NCI-H1105 treated with DMSO at 0.1 percent for 48 hours (cell line): ENCODE measurements at places on chromosomes 4 and X.

- DNase-seq = no peak
These were observed 135.0 kb upstream of the IL15 start for GRCh38 chr4:141501395-141501794.

DNA sequence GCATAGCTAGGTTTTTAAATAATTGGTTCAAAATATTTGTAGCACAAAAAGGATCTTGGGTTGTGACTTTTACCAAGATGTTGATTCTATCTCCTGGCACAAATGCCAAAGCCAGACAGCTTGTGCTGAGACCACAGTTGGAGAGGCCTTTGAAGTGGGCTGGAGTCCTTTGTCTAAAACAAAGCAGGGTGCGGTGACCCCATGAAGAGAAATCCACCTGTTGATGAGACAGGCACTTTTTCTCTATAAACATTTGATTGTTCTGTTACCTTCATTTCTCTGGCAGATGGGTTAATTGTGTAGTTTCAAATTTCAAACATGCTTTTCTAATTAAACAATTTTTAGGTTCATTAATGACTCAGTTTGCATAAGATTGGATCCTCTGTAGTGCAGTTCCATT, 56.7 kb downstream of the STOX2 start:
- peak; percentile 46 for DNase-seq

DNA sequence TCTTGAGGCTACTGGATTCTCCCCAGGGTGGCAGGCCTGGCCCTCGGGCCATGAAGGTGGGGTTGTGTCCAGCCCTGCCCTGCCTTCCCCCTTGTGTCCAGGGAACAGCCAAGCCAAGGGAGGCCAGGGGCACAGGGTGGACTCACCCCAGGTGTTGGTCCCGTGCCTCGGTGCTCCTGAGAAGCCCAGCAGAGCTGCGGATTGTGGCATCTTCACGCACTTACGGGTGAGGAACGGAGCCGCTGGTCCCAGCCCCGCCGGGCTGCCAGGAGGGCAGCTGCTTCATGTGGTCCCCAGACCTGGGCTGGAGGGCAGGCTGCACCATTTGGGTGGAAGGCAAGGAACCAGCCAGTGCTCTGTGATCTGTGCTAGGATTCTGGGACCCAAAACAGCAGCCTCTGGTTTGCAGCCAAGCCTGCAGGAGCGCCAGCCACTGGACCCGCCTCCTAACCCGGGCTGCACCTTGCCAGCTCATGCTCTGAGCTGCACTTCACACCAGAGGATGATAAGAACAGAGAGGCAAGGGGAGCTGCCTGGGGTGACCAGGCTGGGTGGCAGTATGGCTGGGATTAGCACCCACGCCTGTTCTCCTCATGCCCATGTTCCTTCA, 36.1 kb upstream of the HMX1 start:
- no peak for DNase-seq

DNA sequence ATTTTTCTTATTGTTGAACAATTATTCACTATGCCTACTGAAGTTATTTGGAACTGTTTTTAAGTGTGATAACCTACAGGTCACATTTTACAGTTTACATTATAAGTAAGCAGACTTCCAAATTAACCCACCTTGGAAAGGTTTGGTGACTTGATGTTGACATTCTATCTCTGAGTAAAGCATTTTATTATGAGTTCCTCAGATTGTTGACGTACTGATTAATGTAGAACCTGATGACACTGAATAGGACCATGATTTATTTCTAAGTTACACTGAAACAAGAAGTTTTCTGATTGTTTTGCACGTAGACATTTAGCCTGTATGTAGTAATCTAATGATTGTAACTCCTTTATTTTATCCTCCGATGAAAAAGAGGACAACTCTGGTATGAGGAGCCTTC, 17.0 kb upstream of the CXCL3 start:
- DNase-seq = no peak

- DNase-seq = no peak
These were observed 296.3 kb upstream of the ATOH1 start for GRCh38 chr4:93532234-93532633.

DNA sequence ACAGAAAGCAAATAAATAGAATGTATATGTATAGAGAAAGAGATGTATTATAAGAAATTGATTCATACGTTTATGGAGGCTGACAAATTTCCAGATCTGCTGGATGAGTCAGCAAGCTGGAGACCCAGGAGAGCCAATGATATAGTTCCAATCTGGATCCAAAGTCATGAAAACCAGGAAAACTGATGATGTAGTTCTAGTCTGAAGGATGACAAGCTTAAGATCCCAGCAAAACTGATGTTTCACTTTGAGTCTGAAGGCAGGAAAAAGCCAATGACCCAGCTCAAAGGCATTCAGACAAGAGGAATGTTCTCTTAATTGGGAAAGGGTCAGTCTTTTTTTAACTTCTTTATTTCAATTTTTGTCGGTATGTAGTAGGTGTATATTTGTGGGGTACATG, 102.6 kb downstream of the LHFPL1 start:
- DNase-seq = no peak

DNA sequence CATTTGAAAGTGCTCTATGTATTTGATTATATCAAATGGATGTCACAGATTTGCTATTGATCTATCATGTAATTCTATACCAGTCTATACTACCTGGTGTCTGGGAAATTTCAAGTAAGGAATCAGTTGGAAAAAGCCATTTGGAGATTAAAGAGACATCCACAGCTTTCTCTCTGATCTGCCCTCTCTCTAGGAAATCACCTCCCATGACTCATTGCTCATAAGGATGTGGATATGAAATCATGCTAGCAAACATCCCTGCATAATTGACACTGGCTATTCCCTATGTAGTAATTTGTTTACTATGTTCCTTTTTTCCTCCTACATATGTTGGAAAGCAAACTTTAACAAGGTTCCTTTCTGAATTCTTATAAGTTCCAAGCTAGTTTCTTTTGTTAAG, 94.3 kb downstream of the TEX13A start:
- DNase-seq = no peak

- no peak for DNase-seq
These were observed 25.5 kb upstream of the RXFP1 start for GRCh38 chr4:158496030-158496741.

- no peak for DNase-seq
These were observed 27.1 kb downstream of the PIR start for GRCh38 chrX:15465896-15466651.

DNA sequence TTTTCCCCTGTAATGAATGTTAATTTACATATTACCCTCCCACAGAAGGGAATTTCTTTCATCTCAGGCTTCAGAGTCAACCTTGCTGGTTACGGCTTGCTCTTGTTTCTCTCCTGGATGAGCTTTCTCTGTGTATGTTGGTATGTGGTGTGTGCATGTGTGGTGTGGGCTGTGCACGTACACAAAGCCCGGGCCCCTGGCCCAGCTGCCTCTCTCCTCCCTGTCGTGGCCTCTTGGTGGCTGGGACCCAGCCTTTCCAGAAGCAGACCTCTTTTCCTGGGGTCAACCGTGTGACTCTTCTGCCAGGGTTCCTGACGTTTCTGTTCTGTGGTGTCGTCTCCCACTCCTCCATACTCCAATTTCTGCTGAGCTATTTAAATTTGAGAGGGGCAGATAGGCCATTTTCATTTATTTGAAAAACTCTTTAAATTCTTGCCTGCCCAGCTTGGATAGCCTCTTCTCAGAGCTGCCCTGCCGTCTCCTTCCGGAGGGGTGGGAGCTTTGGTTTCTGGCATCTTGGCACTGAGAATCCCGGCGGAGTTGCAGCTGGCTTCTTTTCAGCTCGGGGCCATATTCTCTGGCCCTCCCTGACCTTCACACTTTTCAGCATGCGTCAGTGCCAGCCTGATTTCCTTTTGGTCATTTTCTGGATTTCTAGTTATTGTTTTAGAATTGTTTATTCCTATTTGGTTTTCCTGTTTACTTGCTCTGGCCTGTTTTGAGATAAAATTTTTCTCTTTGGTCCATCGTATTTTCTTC, 25.1 kb downstream of the FHDC1 start:
- no peak for DNase-seq

DNA sequence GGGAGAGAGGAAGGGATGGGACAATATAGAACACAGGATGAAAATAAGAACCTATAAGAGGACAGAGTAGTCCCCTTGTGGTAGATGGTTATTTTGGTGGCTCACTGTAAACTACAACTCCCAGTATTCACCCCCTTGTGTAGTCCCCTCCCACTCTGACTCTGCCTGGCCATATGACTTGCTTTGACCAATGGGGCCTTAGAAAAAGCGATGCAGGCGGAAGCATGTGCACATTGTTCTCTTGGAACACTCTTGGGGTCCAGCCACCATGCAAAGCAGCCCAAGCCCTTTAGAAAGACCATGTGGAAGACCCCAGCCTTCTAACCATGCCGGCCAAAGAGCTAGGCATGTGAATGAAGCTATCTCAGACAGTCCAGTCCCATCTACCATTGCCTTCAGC, 415.0 kb downstream of the BCOR start:
- DNase-seq = no peak
